T-helper 17 cell (primary cell): ENCODE measurements at places on chromosomes 2 and 18.

- no peak for DNase-seq
Observed at GRCh38 chr2:165698444-165698884, 95.6 kb downstream of the GALNT3 start.

- no peak for DNase-seq
Observed at GRCh38 chr2:107777974-107778373, 48.7 kb upstream of the RGPD4 start.

DNA sequence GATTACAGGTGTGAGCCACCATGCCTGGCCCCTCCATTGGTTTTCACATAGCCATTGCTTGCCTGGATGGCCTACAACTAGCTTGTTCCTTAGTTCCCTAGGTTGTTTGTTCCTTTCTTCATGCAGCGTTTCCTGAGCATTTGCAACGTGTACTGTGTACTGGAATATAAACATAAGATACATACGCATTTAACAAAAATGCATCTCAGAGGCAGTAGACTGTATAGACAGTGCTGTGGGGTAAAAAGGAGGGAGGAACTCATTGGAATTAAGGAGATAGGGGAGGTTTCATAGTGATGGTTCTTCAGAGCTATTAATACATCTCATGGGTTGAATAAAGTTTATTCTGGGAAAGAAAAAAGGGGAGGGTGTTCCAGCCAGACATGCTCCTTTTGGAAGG lies 260.5 kb upstream of the RASGRP3 start:
- no peak for DNase-seq

DNA sequence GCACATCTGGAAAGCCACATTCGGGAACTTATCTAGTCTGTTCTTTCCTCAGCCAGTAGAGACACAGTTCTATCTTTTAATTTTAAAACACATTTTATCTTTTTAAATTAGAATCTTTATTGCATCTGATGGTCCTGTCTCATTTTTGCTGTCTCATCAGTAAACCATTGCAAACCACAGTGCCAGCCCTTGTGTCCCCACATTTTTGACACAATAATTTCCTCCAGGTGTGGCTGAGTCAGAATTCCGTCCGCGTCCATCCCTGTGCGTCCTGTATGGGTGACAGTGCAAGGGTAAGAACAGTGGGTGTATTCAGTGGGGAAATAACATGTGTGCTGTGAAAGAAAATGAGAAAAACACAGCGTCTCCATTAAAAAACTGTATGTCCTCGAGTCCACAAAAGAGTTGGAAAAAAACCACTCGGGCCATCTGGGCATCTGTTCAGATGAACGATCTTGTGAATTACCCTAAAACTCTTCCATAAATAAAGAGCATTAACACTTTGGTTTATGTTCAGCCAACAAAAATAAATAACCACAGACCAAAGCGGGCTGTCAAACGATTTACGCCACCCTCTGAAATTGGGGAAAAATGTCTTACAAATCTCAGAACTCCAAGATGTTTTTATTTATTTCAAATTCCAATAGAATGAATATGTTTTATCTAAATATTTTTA lies 137.3 kb downstream of the ZNF516 start:
- DNase-seq: no peak

DNA sequence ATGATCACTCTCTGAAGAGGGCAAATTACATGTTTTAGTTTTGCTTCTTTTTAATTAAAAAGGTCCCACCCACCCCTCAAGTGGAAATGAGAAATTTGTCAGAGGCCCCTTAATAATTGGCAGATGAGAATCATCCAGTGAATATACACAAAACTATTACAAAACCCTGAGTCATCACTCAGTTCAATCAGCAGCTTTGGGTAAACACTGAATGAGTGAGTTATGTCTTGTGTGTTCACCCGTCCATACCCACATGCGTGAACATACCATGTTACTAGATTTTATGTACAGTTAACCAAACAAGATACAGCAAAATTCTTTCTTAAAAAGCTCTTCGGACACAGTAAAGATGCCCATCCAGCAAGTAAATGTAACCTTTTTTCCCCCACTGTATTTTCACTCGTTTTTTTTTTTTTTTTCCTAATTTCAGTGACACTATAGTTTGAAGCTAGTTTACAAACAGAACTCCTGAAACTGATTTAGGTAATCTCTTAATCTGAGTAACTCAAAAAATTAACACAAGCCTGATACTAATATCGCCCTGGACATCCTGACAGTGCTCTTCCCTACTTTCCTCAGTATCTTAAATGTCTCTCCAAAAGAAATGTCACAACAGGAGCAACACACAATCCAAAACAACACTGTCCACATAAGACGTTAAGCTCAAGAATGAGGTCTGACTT lies 1.4 kb downstream of the PSME4 start:
- no peak for DNase-seq

DNA sequence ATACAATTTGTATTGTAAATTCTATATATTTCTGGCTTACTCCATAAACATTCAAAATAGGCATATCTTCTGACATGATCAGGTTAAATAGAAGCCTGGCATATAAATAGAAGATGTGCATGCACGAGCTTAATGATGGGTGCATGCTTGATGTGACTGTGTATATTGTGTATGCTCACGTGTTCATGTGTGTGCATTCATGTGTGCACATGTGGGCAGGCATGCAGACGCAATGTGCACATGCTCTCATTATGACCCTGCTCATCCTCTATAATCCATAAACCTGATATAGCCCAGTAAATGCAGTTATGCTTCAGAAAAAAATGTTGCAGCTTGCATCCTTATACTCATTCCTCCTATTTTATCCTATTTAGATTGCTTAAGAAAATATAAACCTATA lies 29.2 kb downstream of the RAB27B start:
- no peak for DNase-seq

- DNase-seq: no peak
Observed at GRCh38 chr18:50306944-50307343, 19.5 kb upstream of the CXXC1 start.

DNA sequence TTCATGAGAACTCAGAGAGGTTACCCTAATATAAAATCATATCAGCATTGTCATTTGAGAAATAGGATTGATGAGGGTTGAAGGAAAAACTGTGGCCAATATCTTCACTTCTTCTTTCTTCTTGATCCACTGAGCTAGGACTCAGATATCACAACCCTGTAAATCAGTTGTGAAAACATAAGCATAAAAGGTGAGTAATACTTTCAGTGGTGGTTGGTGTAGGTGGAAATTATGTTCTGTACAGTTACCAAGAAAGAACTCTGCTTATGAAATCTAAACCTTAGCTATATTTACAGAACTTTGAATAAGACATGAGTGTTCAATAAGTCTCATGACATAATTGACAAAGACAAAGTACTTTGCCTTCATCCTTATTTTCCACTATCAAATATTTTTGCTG lies 56.3 kb downstream of the PAX3 start:
- no peak for DNase-seq

- no peak for DNase-seq
Observed at GRCh38 chr2:188079196-188079595, 212.5 kb upstream of the GULP1 start.

- no peak for DNase-seq
Observed at GRCh38 chr2:11332596-11332995, 11.8 kb downstream of the ROCK2 start.

- DNase-seq: no peak
Observed at GRCh38 chr2:216429428-216429827, 17.1 kb downstream of the SMARCAL1 start.

DNA sequence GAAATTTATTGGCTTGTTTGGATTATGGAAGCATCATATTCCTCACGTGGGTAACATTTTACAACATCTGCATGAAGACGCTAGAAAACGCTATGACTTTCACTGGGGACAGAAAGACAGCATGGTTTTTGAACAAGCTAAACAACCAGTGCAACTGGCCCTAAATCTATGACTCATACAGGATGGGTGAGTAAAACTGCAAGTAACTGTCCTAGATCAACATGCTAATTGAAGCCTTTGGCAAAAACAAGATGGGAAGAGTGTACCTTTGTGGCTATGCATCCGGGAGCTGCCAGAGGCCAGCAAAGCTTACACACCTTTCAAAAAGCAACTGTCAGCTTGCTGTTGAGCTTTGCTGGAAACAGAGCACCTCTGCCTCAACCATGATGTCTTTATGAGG lies 1096.0 kb upstream of the DDX18 start:
- no peak for DNase-seq

- DNase-seq: no peak
Observed at GRCh38 chr18:51300912-51301311, 103.4 kb upstream of the MEX3C start.

- no peak for DNase-seq
Observed at GRCh38 chr2:33317369-33318007, 159.0 kb upstream of the RASGRP3 start.

DNA sequence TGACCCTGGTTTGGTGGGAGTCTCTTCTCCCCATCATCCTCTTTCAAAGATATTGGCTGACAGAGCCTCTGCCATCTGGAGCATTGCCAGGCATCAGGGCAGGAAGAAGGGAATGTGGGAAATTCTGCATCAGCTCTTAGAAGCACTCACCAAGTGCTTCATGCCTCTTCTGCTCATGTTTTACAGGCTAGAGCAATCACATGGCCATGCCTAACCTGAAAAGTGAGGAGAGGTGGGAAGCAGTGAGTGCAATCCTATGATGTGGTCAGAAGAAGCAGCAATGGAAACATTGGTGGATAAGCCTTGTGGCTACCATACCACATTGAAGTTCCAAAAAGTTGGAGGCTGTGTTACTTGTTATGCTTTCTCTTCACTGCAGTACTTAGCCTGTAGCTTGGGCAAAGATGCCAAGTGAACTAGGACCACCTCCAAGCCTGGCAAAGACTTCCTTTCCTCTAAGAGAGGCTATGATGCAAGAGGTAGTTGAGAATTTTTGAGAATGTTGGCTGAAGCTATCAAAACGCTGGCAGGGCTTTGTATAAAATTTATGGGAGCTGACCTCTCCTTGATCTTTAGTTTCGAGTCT lies 64.1 kb downstream of the BCL2L11 start:
- DNase-seq: no peak

DNA sequence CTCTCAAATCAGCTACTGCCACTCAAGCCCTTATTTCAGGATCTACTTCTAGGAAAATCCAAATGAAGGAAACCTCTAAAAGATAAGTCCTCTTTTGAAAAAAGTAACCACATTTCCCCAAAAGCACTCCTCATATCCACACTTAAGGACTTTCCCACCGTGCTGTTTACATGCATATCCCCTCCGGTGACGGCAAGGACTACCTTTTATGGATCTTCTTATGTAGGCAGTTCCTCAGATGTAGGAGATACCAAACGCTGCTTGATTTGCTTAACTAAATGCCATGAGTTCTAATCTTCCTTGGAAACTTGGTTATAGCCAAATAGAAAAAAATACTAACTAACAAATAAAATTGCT lies 6.9 kb upstream of the TMEM87B start:
- no peak for DNase-seq

GRCh38 chr2:180739070-180739469 lies 241.3 kb upstream of the UBE2E3 start:
- no peak for DNase-seq

DNA sequence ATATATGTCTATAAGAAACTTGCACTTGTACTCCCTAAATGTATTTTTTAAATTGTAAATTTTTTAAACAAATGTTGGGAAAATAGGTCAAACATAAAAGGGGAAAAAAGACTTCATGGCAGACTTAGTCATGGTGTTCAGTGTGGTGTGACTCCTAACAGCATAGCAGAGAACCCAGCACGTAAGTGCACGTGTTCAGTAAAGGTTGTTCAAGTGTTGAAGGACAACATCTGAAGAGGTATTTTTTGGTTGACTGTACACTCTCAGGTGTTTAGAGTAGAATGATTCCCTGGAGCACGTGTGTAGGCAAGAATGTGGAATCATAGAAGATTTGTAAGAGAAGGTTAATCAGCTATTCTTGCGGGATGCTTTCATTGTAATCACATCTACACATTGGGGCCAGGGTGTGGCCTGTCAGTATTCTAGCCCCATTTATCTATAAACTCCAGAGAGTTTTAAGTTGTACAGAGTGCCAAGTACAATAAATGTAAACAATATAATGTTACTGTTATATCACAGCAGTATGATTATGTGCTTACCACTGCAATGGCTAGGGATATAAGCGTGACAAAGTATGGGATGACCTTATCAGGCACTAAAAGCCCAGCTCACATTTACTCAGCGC lies 106.8 kb downstream of the CRIM1 start:
- no peak for DNase-seq

DNA sequence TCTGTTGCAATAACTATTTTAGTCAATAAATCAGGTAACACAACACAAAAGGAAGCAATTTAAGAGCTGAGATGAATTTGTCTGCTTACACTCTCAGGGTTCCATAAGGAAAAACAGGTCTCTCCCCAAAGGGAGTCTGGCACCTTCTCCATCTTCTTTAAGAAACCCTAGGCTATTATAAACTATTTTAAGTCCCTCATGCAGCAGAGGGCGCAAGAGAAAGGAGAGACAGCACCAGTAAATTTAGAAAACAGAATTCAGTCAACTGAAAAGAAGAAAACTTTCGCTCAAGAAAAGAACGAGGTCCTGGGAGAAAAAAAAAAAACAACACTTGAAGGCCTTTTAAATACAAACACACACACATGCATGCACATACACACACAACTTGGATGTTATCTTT lies 19.1 kb downstream of the SULT1C4 start:
- no peak for DNase-seq

DNA sequence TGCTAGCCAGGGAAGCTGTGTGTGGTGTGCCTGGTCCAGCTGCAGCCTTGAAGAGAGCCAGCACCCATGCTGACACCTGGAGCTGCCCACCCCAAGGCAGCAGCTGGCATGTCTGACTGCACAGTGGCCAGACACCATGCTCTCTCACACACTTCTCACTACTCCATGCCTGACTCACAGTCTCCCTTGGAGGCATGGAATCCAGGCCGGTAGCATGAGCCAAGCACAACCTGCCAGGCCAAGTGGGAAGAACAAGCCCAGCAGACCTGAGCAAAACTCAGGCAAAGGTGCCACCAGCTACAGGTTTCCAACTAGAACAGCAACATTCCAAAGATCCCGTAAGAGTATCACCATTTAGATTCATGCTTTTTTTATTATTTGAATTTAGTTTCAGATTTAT lies 625.3 kb upstream of the LRRTM4 start:
- no peak for DNase-seq

GRCh38 chr2:8406271-8406670 lies 275.6 kb upstream of the ID2 start:
- DNase-seq: no peak

DNA sequence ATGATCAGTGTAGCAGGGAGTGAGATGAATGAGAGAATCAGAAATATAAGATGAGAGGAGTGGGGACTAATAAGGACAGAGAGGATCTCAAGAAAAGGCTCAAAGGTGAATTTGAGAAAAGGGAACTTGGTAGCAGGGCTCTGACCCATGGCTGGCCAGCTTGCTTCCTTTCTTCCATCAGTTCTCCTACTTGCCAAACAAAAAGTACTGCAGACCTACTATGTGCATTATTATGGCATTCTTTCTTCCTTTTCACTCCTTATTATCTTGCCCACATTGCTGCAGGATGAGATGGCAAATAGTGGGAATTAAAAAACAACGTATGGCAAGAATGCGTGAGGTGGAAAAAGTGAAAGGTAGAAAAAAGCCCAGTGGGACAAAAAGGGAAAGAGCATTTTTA lies 33.0 kb downstream of the PRKD3 start:
- no peak for DNase-seq
